ENCODE measurements at places on chromosomes 3 and 15.

DNA sequence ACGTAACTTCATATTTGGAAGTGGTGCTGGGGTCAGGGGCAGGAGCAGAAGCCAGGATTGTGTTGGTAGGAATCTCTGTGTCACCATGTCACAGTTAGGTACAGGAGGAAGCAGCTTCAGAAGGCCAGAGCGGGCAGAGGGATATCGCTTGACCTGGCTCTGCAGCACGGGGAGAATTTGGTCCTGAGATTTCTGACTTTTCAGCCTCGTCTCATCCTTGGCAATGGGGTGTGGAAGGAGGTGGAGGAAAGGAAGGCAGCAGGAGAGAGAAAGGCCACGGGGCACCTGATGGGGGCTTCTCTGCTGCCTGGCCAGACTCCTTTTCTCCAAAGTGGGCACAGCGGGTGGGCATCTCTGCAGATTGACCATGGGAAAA lies 564 bp downstream of the IL16 start:
- no peak for DNase-seq

DNA sequence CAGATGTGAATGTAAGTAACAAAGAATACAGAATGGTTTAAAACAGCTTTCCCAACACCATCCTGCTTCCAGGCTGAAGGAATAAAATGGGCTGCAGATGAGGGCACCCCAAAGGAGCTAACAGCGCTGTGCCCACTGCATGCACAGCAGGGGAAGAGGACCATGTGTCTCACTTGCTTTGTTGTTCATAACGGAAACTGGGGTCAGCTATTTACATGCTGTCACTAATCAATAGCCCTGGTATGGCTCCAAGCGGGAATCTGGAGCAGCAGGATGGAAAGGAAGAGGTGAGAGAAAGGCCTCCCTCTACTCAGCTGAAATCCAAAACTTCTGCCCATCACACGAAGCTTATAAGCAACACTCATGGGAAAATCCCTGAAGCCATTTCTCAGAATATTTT lies 67.4 kb downstream of the TBC1D2B start:
- DNase-seq, result no peak

DNA sequence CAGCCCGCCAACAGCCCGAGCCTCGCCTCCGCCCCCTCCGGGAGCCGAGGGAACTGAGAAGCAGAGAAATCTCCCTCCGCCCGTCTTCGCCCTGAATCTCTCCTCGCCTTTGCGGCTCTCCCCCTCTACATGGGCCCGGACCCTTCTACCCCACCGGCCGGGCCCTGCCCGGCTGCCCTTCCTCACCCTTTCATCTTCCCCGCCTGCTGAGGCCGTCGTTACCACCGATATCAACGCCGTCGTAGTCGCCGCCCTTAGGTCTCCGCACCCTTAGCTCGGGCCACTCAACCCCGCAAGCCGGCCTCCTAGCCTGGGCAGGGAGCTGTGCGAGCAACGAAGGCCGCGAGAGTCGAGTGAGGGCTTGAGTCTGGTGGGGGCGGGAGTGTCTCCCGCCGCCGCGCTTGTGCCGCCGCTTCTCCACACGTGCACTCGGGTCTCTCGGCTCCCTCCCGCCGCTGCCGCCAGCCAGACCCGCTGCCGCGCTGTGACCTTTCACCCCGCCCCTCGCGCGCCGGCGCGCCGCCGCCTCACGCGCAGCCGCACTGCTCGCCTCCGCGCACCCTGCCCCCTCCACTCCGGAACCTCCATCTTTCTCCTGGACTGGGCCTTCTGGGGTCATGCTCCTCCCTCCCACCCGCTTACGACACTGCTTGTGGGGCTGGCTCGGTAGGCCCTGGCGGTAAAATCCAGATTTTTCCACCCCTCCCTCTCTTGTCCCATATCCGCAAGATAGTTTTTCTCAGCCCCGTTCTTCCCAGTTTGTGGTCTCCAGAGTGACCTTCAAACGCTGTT lies at the start of gene NAA50:
TSS of gene NAA50 (minus strand) at position 494 of the 792 bp plus-strand sequence. CDS start at position 194, 300 bp downstream.
- peak; percentile 95 for DNase-seq

GRCh38 chr15:35886765-35887164 lies 340.8 kb upstream of the DPH6 start:
- DNase-seq, result no peak

- peak; percentile 42 for DNase-seq
Measured at GRCh38 chr3:124768812-124769211, 38.6 kb downstream of the UMPS start.

- DNase-seq, result no peak
Measured at GRCh38 chr3:143081844-143082778, 37.5 kb upstream of the CHST2 start.

GRCh38 chr15:66097151-66098021 lies 156.2 kb downstream of the MEGF11 start:
- no peak for DNase-seq

DNA sequence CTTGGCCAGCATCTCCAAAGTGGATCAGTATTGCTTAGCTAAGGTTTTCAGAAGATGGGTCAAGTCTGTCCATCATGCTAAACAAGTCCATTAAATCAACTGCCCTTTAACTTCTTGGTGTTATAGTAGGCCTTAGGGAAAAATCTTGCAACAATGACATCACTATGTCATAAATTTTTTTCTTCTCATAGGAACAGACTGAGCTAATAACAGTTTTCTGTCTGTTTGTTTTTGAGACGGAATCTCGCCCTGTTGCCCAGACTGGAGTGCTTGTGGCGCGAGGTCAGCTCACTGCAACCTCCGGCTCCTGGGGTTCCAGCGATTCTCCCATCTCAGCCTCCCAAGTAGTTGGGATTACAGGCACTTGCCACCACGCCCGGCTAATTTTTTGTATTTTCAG lies 94.2 kb downstream of the EFL1 start:
- no peak for DNase-seq

DNA sequence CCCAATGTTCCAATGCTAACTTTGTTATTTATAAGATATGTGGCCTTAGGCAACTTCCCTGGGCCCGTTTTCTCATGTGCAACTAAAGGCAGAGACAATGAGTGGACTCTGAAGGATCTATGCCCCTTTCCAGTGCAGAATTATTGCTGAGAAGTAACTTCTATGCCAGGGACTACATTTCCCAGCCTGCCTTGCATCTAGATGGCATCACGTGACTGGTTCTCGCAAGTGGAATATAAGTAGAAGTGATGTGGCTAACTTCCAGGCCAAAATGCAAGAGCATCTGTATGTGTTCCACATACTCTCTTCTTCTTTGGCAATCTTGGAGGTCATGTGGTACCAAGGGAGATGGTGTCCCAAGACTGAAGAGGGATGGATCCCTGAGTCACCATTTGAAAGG lies 674.4 kb downstream of the NTRK3 start:
- DNase-seq, result no peak

GRCh38 chr15:53367740-53368139 lies 391.7 kb downstream of the WDR72 start:
- DNase-seq, result no peak
